ENCODE measurements at places on chromosomes 5 and 9.

- peak; percentile 49 for DNase-seq
These were observed at the start of gene GAS1 for GRCh38 chr9:86947146-86948073. TSS of gene GAS1 (minus strand) at chr9:86947506. CDS start at chr9:86946779, 727 bp downstream.

- no peak for DNase-seq
These were observed 82.7 kb downstream of the DROSHA start for GRCh38 chr5:31449174-31449573.

GRCh38 chr5:1037671-1038416 is 29.2 kb downstream of the NKD2 start:
- DNase-seq = no peak

DNA sequence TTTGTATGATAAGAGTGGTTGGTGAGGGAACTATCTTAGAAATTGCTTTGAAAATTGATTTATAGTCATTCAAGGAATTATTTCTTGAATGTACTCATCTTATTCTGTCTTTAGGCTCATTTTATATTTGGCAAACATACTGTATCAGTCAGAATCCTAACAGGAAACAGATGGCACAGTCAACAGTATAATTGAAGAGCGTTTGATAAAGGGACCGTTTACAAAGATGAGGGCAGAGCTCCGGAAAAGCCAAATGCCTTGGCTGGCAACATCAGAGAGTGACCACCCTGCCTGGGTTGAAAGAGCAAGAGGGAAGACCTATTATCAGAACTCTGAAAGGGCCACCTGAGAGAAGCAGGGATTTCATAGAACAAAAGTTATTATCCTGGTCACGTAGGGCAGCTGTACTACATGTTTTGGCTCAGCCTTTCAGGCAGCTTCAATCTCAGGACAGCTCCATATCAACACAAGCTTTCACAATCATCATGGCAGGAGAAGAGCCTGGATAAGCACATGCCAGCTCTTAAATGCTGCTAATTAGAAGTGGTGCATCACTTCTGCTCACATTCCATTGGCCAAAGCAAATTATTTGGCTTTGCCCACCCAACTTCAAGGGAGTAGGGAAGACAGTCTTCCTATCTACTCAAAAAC is 47.2 kb upstream of the ARL15 start:
- DNase-seq = peak; percentile 41

DNA sequence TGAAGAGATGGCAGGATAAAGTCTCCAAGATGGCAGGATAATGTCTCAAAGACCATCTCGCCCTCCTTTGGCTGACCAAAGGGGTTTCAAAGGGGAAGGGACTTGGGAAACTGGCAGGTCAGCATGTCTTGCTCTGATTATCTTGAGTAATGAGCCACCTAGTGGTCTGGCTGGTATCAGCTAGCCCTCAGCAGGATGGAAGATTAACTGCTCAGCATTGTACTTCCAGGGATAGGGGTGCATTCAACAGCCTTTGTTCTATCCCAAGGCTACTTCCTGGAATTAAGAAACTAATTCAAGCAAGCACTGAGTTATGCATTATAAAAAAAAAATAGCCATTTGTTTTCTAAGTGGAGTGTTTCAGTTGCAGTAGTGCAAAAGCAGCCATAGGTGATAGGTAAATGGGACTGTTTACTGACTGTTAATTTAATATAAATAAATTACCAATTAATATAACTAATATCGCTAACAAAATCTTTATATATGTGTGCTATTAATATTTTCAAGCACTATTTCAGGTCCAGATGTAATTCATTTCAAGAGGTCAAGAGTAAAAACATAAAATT is 555.5 kb downstream of the CDH9 start:
- DNase-seq = peak; percentile 36

DNA sequence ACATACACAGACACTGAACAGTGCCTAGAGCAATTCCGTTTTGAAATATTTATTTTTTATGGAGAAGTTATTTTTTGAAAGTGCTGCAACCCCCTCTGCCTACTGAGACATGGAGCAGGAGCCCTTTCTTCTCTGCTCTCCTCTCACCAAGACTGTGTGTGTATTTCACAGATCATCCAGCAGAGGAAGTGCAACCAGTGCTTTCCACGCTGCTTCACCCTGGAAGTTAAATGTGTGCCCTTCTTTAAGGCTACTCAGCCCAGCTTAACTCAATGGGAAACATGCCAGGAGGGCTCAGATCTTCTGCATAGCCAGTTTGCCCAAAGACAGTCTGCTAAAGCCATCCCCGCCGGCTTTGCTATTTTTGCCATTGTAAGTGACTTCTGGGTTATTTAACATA is 606.3 kb downstream of the TLE1 start:
- no peak for DNase-seq

DNA sequence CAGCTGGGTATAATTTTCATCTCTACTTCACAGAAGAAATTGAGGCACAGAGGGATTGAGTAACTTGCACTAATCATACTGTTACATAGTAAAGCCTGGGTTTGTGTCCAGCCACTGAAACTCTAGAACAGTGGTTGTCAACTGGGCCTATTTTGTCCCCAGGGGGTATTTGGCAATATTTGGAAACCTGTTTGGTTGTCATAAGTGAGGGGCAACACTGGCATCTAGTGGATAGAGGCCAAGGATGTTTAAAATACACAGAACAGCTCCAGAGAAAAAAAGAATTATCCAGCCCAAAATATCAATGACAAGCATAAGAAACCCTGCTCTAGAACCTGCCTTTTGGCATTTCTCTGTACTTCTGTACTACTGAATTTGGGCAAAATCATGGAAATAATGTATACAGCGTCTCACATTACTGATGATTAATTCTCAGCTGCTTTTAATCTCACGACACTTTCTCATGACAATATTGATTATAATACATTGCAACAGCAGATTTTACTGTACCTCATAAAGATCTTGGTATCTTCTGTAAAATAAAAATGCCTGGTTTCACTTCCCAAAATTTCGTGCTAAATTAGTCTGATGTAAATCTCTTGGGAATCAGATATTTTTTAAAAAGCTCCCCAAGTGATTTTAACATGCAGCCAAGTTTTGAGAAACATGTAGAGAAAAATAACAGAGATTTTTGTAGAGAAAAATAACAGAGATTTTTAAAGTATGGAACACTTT is 112.7 kb downstream of the RORB start:
- DNase-seq = no peak

DNA sequence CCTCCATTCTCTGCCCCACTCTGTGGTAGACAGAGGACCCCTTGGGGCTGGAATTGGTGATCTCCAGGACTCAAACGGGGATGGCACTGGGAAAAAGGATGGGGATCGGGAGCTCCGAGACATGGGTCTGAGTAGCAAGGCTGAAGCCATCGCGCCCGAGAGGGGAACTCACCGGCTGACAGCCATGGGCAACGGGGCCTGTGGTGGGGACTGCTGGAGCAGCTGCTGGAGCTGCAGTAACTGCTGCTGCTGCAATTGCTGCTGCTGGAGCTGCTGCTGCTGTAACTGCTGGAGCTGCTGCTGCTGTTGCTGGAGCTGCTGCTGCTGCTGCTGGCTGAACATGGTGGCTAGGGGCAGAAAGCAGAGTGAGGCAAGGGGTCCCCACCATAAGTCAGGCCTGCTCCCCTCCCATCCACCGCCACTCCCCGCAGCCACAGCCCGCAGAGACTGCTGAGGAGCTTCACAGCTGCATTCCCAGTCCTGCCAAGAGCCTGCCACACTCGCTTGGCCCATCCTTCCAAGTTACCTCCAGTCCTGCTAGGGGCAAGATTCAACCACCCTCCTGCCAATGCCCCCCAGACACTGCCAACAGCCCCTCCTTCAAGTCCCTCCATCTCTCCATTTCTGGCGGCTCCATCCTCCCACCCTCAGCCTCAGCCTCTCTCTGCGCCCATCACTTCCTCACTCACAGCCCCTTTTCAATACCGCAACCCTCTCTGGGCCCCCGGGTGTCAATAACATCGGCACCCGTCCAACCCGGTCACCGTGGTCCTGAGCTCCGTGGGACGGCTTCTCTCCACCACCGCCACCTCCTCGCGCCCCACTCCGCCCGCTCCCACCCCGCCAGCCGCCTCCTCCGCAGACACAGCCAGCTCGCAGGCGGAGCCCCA is 611 bp downstream of the CIZ1 start:
- DNase-seq = no peak

GRCh38 chr5:100676817-100677631 is 141.8 kb downstream of the FAM174A start:
- DNase-seq = no peak

GRCh38 chr9:121038362-121038761 is 11.7 kb downstream of the C5 start:
- no peak for DNase-seq

DNA sequence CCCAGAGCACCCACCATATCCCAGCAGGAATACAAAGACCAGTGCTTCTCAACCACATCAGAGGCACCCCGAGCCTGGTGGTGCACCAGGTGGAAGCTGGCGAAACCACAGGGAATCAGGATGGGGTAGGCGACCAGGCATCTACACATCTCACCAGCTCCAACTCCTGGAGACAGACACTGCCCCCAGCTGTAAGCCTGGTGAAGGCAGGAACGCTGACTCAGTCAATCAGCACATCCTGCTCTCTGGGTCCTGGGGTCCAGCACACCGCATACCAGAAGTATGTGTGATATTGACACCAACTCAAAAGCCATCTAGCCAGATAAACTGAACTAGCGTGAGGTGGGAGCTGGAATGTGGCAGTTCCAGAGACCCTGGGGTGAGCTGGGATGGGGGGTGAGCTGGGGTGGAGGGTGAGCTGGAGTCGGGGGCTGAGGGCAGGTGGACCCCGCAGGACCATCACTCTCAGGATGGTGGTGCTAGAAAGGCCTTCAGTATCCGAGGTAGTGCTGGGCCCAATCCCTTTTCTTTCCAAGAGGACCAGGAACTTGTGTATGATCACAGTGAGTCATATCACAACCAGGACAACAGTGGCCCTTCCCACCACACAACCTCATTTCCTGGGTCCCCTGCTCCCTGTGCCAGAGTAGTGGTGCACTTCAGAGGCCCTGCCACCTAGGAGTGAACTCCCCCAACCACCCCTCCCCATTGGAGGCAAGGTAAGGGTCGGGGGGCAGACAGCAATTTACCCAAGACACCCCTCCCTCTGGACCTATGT is 2.5 kb downstream of the DBN1 start:
- no peak for DNase-seq

GRCh38 chr5:15995341-15996052 is 184.1 kb downstream of the MARCHF11 start:
- peak; percentile 84 for DNase-seq

DNA sequence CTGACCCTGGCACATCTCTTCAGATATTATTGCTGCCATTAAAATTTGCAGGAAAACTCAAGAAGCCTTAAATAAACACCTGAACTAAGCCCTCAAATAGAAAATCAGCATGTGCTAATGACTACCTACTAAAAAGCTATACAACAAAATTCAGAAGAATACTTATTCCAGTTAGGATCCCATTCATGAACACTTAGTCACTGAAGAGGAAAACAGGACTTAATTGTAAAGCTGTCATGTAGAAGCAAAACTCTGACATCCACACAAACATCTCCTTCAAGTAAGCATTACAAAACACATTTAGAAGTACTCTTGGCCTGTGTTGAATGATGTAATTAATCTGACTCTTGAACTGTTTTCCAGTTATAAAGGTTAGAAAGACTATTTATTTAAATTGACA is 19.9 kb downstream of the ELL2 start:
- no peak for DNase-seq

- DNase-seq = no peak
These were observed 273.5 kb downstream of the NR2F1-AS1 start for GRCh38 chr5:93307557-93307956.

DNA sequence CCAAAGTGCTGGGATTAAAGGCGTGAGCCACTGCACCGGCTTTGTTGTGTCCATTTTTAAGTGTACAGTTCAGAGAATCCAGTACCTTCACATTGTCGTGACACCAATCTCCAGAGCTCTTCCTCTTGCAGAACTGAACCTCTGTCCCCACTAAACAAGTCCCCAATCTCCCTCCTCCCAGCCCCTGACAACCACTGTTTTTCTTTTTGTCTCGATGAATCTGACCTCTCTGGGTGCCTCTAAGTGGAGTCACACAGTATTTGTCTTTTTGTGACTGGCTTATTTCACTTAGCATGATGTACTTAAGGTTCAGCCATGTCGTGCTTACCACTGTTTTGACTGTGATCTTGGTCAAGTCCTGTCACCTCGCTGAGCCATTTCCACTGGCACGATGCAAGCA is 1.6 kb downstream of the WDR38 start:
- no peak for DNase-seq

GRCh38 chr9:19161257-19162025 is 34.1 kb upstream of the PLIN2 start:
- no peak for DNase-seq

GRCh38 chr5:141934099-141934844 is 10.6 kb downstream of the DELE1 start:
- no peak for DNase-seq

DNA sequence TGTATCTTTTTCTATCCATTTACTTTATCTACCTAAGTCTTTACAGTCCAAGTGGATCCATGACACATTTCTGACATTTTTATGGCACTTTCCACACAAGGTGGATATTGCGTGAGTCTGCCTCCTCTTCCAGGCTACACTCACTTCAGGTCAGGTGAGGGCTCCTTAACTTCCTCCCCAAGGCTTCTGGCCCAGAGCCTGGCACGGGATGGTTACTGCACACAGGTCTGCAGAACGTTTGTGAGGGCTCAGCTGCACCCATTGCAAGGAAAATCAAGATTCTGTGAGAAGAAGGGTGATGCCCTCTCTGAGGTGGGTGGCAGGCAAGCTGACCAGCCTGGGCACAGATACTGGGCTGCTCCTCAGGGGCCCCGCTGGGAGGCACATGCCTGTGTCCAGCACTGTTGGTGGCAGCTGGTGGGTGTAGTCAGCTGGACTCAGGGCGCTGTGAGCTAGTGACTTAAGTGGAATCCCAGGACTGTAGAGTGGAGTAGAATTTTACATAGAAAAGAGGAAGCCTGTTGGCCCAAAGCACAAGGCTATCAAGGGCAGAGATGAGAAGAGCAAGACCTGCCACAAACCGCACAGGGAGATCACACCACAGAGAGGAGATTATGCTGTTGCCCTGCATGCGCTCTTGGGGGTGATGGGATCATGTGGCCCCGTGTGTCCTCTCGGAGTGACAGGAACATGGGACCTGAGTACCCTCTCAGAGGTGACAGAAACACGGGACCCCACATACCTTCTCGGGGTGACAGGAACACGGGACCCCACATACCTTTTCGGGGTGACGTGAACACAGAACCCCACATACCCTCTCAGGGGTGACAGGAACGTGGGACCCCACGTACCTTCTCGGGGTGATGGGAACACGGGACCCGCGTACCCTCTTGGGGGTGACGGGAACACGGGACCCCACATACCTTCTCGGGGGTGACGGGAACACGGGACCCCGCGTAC is 21.3 kb downstream of the AHRR start:
- no peak for DNase-seq

DNA sequence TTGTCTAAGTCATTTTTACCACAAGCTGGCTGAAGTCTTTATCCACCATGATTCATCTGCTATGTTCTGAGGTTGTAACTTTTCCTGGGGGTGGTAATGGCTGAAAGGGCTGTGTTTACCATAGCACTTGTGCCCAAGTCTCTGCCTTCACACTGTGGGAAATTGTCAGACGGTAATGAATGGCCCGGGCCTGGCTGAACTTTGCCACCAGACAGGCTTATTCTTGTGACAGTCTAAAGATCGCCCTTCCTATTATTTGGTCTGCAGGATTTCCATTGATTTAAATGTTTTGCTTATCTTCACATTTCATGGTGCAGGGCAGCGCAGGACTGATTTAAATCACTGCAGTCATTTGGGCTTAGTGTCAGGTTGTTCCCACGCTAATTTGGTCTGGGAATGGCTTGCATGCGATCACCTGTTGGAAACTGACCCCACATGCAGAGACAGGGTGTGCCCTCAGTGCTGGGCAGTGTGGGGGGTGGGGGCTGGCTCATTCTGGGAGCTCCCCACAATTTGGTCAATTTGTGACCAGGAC is 109.3 kb upstream of the ICE1 start:
- DNase-seq = no peak
